ENCODE measurements at places on chromosomes 3 and 15. TPM values are rescaled to one million over a fixed set of nuclear protein-coding genes. Genes with fewer than 3 reads are reported as not detected.

DNA sequence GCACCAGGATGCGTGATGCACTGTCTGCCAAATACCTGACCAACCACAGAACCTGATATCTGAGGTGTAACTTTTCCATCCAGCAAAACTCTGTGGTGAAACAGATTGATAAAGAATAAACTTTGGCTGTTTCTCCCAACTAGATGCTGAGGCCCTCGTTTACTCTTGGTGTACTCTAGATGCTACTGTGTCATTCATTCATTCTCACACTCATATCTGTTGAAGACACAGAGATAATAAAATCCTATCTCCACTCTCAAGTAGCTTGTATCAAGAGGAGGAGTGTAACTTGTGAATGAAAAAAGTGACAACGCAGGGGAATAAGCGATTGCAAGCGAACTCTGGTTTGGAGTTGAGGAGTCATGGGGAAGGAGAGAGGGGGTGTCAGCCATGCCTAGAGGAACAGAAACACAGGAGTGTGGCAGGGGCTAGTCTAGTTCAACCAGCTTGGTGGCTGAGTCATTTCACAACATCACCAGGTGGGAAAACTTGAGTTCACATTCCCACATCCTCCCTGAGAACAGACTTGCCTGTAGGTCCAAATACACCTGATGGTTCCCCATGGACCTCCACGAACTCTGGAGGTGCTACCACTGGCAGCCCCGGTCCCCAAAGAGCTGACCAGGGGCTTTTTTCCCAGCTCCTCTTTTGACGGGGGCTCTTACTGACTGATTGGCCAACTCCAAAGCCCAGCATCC, 73.3 kb upstream of the SNRK start:
- no peaks in the 10 kb centered on the region for H3K36me3 ChIP-seq
- no peaks in the 10 kb centered on the region for H3K27me3 ChIP-seq
- no peak overlapping the region for H3K27ac ChIP-seq
- no peaks in the 10 kb centered on the region for H3K4me1 ChIP-seq
- DNase-seq: no peak
- no peak overlapping the region for H3K4me3 ChIP-seq

DNA sequence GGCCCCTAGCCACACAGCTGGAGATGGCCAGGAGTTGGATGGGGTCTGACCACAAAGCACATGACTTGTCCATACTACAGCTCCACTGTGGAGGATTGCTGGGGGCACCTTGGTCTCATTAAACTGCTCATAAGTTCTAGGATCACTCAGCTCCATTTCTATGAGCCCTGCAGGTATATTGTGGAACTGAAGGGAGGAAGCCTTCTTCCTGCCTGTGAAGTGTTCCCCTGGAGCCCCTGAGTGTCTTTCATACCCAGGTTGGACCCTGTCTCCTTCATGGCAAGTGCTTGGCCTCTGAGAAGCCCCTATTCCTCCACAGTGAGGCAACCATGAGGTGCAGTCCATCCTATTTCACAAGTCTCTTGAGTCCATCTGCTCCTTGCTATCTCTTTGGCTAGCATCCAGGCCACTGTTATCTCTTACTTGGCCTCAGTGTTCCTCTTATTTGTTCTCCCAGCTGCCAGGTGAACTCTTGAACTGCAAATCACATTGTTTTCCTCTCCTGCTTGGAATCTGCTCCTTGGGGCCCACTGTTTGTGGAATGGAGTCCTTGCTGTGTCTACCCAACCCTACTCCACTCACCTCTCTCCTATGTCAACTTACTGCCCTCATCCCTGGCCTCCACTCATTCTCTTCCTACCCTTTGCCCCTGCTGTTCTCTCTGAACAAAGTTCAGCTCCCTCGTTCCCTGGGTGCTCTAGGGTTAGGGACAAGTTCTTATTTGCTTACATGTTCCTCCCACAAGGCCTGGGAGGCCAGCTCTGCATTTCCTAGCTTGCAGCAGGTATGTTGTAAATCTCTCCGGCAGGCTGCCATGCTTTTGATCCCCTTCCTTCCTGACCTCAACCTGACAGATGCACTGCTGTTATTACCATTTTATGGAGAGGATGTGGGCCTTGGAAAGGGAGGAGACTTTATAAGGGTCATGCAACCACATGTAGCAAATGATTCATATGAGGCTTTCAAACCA, 1.2 kb downstream of the ACOX2 start:
- no peaks in the 10 kb centered on the region for H3K36me3 ChIP-seq
- no peak overlapping the region for H3K27ac ChIP-seq
- H3K27me3 ChIP-seq: no peaks in the 10 kb centered on the region
- DNase-seq: no peak
- H3K4me3 ChIP-seq: no peak overlapping the region

GRCh38 chr15:25091421-25092158, 136.8 kb downstream of the SNRPN start:
- H3K27ac ChIP-seq: no peak overlapping the region
- peaks cover 83% of the 10 kb centered on the region for H3K36me3 ChIP-seq
- no peaks in the 10 kb centered on the region for H3K27me3 ChIP-seq
- H3K4me3 ChIP-seq: no peak overlapping the region
- no peaks in the 10 kb centered on the region for H3K4me1 ChIP-seq

Gene FES
- 6.5 TPM for total RNA-seq

DNA sequence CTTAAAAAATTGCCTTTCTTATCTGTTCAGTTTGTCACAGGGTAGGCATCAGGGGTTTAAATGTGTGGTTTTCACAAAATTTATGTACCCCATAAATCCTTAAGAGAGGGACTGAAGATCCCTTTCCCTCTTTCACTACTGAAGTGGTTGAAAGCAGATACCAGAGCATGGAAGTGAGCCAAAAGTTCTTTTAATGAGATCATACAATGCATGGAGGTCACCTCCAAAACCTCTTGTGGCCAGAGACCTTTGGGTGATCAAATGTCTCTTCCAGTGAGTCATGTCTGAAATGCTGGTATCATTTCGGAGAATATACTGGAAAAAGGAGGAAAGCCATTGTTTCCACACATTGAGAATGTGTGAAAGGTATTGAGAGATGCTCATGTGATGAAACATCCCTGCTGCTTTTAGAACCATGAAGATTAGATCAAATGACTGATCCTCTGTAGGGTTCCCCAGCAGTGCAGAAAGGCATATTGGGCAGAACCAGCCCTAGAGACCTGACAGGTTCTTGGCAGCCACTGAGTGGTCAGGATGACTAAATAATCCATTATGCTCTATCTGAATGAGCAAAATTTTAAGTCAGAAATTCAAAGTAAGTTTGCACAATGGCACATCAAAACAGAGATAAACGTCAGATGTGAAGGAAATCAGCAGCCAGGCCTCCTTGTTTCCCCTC, 165.8 kb upstream of the SLC2A2 start:
- no peaks in the 10 kb centered on the region for H3K27me3 ChIP-seq
- peaks cover 1% of the 10 kb centered on the region for H3K36me3 ChIP-seq
- no peaks in the 10 kb centered on the region for H3K4me1 ChIP-seq
- DNase-seq: no peak
- H3K4me3 ChIP-seq: no peak overlapping the region
- H3K27ac ChIP-seq: no peak overlapping the region

GRCh38 chr3:115402651-115403050, 220.7 kb upstream of the GAP43 start:
- H3K27ac ChIP-seq: no peak overlapping the region
- H3K4me3 ChIP-seq: no peak overlapping the region
- H3K27me3 ChIP-seq: no peaks in the 10 kb centered on the region
- no peak for DNase-seq
- H3K4me1 ChIP-seq: peaks cover 14% of the 10 kb centered on the region

DNA sequence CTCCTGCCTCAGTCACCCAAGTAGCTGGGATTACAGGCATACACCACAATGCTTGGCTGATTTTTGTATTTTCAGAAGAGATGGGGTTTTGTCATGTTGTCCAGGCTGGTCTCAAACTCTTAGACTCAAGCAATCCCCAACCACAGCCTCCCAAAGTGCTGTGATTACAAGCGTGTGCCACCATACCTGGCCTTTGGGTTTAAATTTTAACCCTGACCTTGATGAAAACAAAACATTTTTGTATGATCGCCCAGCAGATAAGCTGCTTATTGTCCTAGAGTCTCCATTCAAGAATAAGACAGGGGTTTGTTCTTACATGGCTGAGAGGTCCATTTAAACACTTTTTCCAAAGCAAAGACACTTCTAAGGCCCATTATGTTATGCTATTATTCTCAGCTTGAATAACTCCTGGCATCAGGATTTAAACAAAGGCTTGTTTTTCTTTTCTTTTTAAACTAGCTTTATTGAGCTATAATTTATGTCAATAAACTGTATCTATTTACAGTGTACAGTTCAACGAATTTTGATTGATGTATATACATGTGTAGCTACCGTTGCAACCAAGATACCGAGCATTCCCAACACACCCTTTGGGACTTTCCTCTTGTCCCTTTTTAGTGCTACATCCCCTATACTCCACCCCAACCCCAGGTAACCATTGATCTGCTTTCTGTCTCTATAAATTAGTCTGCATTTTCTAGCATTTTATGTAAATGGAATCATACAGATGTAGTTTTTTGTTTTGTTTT, 1.4 kb upstream of the MUC13 start:
- no peaks in the 10 kb centered on the region for H3K4me1 ChIP-seq
- H3K27me3 ChIP-seq: no peaks in the 10 kb centered on the region
- no peak overlapping the region for H3K4me3 ChIP-seq
- H3K36me3 ChIP-seq: no peaks in the 10 kb centered on the region
- H3K27ac ChIP-seq: no peak overlapping the region

Gene ITPKA
- total RNA-seq: 0.77 TPM

GRCh38 chr15:59138243-59138642, 33.3 kb downstream of the CCNB2 start:
- no peaks in the 10 kb centered on the region for H3K27me3 ChIP-seq
- H3K4me3 ChIP-seq: no peak overlapping the region
- DNase-seq: peak; percentile 86
- H3K27ac ChIP-seq: no peak overlapping the region

GRCh38 chr3:174329321-174329720, 529.8 kb upstream of the NAALADL2 start:
- no peaks in the 10 kb centered on the region for H3K27me3 ChIP-seq
- H3K4me3 ChIP-seq: no peak overlapping the region
- no peak overlapping the region for H3K27ac ChIP-seq
- no peaks in the 10 kb centered on the region for H3K36me3 ChIP-seq
- H3K4me1 ChIP-seq: no peaks in the 10 kb centered on the region
- no peak for DNase-seq

Gene FBLN2
- total RNA-seq: 11.8 TPM

GRCh38 chr15:81265256-81265943, 58.5 kb downstream of the STARD5 start:
- H3K36me3 ChIP-seq: no peaks in the 10 kb centered on the region
- H3K4me3 ChIP-seq: no peak overlapping the region
- no peak for DNase-seq
- no peaks in the 10 kb centered on the region for H3K4me1 ChIP-seq

GRCh38 chr15:57477736-57478522, 101.6 kb downstream of the CGNL1 start:
- H3K27ac ChIP-seq: no peak overlapping the region
- H3K27me3 ChIP-seq: no peaks in the 10 kb centered on the region
- peak; percentile 47 for DNase-seq
- peak overlapping the region; percentile 34 for H3K4me3 ChIP-seq
- H3K36me3 ChIP-seq: peaks cover 18% of the 10 kb centered on the region

Gene PLA2G4F
- not detected for total RNA-seq

- no peak overlapping the region for H3K27ac ChIP-seq
- H3K27me3 ChIP-seq: no peaks in the 10 kb centered on the region
- no peak for DNase-seq
- H3K4me3 ChIP-seq: no peak overlapping the region
Observed at GRCh38 chr3:98556164-98557130, 24.7 kb downstream of the GPR15 start.

All from H9 (cell line).